Panc1 (cell line): ENCODE measurements at places on chromosomes 1 and 21. TPM values are rescaled to one million over a fixed set of nuclear protein-coding genes. Genes with fewer than 3 reads are reported as not detected.

DNA sequence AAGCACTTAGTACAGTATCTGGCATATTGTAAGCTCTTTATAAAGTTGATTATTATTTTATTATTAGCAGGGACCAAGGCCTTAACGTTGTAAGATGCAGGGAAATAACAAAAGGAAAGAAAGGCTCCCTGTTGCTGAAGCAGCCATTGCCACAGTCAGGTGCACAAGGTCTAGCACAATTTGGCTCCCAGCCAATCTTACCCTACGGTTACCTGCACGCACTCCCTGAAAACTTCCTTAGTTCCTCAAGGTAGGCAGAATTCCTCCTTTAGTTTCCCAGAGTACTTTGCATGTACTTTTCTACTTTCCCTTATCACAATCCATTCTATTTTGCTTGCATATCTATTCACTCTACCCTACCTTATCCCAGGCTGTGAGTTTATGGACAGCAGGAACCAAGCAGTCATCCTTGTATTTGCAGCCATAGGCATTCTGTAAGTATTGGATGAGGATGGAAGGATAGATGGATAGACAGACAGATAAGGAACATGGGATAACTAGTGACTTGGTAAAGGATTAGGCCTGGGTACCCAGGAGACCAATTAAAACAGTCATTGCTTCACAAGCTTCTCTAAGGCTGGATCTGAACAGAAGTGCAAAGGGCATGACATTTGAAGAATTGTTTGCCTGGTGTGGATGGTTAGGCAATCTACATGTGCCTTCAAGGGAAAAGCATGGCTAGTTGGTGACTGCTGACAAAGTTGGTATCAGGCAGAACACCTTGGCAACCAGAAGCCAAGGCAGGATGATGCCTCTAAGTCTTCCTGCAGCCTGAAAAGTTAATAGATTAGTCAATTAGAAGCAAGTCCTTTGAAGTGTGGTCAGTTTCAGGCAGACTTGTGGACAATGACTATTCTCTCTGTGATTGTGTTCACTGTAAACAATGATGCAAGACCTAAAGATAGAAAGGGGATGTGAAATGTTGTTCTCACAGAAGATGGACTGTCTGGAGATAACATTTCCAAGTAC, 20.8 kb upstream of the JAK1 start:
- no peak for DNase-seq

- DNase-seq: no peak
These were observed 1.7 kb upstream of the ZBTB18 start for GRCh38 chr1:244049162-244050013.

Gene SYT14
- total RNA-seq: not detected

DNA sequence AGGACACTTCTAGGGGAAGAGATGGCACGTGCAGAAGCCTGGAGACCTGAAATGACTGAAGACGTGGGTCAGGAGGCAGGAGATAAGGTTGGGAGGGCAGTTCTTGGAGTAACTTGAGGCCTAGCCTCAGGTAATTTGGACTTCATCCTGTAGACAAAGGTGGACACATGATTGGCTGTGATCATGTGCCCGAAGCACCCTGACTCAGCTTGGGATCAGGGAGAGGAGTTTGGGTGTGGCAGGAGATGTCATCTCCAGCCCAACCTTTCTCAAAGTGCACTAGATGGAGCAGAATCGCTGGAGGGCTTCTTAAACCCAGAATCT, 1.5 kb downstream of the SLC66A1 start:
- no peak for DNase-seq

DNA sequence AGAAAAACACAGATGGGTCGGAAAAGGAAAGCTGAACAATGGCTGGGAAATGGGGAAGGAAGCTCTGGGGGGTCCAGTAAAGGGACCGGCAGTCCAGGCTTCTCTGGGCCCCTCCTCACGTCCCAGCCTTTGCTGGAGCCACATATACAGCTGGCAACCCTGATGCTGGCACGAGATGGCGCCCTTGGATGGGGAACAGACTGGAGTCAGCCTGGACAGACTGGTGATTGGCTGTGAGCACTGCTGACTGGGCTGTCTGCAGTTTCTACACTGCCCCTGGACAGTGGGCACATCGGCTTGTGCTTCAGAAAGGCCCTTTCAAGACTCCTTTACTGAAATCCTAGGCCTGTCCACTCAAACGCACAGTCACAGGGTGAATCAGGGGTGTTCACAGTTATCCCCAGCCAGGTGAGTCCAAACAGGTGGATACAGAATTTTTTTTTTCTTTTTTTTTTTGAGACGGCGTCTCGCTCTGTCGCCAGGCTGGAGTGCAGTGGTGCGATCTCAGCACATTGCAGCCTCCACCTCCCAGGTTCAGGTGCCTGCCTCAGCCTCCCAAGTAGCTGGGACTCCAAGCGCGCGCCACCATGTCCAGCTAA, 31.1 kb upstream of the ZBTB40 start:
- DNase-seq: no peak

Gene LENEP
- total RNA-seq: 0.67 TPM

Gene NBPF10
- 2.8 TPM for total RNA-seq

DNA sequence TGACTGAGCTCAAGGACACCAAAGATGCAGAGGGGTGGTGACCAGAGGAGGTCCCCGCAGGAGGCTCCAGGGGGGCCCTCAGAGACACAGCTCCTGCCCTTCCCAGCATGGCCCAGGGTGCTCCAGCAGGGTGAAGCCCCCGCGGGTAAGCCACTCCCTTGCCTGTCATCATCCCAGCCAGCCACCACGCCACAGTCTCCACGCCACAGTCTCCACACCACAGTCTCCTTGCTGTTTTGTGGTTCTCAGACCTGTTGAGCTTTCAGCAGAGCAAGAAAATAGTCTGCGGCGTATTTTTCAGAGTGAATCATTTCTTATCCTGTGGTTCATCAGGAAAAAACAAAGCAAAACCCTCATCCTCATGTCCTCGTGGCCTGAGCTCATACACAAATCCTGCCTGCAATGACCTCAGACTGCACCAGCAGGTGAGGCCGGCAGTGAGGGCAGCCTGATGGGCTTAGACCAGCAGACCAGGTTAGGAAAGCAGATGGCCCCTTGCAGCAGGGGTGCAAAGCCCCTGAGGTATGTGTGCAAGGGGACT, 25.7 kb upstream of the ABCG1 start:
- no peak for DNase-seq

- no peak for DNase-seq
These were observed 18.0 kb downstream of the PACC1 start for GRCh38 chr1:212396638-212397037.

DNA sequence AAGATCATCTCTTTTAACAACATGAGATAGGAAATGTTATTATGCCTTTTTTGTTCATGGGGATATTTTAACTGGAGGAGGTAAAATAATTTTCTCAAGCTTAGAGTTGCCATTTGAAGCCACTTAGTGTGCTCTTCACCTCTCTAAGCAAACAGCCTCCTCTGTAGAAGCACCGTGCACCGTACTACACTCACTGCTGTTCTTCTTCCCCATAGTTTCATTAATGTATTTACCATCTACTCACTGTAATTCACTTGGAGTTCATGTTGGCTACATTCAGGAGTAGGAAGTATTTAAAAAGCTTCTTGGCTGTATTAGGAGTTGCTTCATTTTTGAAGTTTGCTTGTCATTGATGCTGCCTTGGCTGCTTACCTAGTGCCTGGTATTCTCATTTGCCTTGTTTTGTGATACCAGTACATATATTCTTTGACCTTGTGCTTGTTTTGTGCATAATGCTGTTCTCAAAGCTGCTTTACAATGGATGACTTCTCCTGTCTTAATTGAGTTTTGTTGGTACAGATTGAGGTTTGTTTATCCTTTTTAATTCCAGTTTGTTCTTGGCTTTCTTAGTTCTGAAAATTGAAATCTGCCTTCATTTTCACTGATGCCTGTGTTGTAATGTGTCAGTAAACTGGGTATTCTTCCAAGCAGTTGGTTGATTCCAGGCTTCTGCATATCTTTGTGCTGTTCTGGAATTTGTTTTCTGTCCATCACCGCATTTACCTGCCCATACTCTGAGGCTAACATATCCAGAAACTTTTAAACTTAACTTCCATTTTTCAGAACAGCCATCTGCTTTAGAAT, 240.4 kb downstream of the HMCN1 start:
- DNase-seq: no peak

GRCh38 chr1:119186471-119186870, 46.0 kb upstream of the WARS2 start:
- DNase-seq: no peak

DNA sequence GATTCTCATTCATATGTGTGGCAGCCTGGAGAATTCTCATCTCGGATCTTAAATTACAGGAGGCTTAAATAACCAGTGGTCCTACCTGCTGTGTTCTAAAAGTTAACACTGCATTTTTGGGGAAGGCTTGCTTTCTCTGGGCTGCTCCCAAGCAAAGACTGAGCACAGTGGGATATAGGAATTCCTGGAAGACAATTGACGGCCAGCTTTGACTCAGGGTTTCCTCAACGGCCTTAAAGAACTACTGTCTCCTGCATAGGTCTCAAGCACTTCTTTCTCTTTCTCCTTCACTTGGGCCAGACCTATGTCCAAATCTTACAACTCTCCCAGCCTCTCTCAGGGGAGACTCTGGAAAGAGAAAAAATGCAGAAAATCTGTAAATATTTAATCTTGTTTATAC, 1.0 kb upstream of the KRTAP13-3 start:
- DNase-seq: no peak

- no peak for DNase-seq
These were observed 24.3 kb downstream of the ZBTB21 start for GRCh38 chr21:41985662-41986416.

DNA sequence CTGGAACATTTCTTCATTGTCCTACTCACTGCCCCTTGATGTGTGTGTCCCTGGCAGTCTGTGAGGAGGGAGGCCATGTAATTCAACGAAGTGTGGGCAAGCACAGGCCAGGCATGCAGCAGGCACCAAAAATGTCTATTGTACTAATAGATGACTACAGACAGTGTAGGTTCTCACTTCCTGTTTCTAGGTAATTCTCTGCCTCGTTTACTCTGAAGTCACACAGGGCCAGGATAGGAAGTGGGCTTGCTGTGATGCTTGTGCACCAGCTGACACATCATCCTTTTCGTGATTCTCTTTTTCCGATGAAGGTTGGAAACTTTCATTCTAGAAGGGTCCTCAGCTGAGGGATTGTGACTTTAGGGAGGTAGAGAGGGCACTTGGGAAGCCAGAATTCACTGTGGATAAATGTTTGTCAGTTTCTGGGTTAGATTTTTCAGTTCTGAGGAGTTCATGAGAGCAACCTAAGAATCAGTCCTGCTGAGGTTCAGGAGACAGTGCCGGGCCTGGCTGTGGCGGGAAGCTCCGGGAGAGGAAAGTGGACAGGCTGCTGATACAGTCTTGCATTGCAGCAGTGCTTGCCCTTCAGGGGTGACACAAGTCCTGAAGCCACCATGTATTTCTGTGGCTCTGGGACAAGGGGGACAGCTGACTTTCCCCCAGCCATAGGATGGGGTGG, 4.3 kb upstream of the CSF1 start:
- DNase-seq: no peak

DNA sequence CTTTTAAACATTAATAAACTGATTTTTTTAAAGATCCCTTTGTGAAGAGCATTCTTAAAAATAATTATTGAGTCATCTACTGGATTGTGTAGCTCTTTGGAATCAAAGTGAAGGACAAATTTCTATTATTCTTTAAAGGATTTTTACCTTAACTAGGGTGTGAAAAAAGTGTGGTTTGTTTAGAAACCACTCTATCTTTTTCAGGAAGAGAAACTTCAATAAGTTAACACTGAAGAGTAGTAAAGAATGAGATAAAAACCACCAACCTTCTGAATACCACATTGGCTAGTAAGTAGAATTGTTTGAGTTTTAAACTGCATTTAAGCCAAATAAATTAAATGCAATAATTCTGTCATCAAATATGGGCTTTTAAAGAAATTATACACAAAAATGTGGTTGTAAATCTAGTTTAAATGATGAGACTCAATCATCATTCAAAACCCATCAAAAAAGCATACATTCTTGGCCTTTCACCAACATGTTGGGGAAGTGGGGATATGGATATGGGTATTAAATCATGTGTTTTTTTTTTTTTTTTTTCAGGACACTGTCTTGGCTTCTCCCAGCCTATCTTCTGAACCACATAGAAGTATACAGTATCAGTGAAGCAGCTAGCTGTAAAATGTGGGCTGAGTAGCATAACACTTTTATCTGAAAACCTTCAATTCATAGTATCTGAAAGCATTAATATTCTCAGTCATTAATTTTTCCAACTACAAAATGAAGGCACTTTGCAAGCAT, 4.8 kb downstream of the S1PR1 start:
- DNase-seq: no peak

- DNase-seq: no peak
These were observed 12.6 kb downstream of the B3GALT5 start for GRCh38 chr21:39625211-39625895.

Gene KLF17
- not detected for total RNA-seq

DNA sequence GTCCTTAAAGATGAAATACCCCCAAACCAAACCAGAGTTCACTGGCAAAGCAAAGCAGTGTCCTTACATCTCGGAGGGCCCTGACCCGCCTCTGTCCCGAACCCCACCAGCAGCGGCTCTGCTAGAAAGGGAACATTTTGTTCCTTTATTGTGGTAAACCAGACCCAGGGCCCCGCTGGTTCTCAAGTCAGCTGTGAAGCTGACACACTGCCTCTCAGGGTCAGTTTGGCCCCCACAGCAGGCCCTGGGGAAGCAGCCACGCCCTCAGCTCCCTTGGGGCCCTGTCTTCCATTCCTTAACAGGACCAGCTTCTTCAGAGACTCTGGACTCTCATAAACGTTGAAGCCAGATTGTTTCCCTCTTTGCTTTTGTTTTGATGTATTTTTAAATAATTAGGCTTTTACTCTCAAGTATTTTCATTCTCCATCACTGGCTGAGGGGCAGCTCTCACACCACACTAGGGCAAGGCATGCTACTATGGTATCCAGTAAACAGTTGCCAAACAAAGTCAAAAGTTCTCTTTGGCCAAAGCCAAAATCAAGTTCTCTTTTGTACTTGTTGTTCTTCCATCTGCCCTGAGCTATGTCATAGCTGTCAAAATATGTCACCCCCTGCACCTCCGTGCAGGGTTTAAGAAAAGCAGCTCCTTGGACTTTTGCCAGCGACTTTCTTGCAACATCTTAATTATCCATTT, 61.1 kb upstream of the ANGPTL1 start:
- DNase-seq: no peak

Gene CCDC185
- not detected for total RNA-seq

Gene NTRK1
- total RNA-seq: 0.21 TPM

DNA sequence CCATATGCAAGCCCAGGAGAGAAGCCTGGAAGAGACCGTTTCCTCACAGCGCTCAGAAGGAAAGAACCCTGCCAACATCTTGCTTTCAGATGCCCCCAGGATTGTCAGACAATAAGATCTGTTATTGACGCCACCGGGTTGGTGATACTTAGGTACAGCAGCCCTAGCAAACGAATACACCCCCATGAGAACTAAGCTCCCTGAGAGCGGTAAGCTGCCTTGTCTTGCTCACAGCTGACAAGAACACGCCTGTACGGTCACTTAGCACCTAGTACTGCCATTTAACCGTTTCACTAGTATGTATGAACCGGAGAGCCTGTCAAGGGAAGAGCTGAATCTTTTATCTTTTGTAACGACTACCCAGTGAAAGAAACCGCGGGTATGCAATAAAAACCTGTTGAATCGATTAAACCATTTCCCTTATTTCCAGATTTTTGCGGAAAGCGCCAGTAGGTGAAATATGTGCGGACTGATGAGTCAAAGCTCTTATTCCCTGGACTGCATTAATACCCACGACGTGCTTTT, 619 bp upstream of the ZBTB8B start:
- no peak for DNase-seq

Gene TRIM33
- 22.2 TPM for total RNA-seq

GRCh38 chr1:215358356-215358755, 208.7 kb upstream of the KCTD3 start:
- no peak for DNase-seq

Gene F3
- total RNA-seq: 2.6 TPM
